ENCODE measurements at places on chromosomes 4 and X.

- DNase-seq, result no peak
Measured at GRCh38 chrX:130174045-130174704, 2.4 kb downstream of the RAB33A start.

DNA sequence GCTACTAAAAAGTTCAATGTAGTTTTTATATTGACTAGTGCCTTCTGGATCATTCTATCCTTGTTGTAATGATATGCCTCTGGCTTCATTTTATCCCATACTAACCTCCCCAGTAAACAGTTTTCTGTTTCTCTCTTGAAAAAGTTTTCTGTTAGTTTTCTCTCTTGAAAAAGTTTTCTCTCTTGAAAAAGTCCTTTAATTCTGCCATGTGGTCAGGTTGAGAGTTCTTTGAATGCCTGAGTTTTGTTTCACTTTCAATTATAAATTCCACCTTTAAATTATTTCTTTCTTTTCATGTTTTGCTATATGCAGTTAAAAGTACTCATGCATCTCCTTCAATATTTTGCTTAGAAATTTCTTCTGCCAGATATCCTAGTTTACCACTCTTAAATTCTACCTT, 1139.6 kb downstream of the STPG2 start:
- no peak for DNase-seq

DNA sequence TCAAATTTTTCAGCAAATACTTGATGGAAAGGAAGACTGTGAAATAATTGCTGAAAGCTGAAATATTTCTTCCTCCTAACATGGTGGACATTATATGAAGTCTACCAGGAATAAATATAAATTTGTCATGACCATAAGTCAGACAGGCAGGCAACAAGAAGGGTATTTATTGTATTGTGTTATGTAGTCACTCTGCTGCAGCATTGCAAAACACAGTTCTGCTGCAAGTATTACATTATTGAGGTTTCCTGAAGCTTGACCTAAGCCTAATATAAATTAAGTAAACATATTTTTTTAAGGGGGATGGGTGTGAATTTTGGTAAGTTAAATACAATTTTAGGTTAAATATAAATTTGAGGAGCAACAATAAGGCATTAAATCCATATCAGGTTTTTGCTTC, 60.2 kb upstream of the MAOA start:
- DNase-seq, result no peak

DNA sequence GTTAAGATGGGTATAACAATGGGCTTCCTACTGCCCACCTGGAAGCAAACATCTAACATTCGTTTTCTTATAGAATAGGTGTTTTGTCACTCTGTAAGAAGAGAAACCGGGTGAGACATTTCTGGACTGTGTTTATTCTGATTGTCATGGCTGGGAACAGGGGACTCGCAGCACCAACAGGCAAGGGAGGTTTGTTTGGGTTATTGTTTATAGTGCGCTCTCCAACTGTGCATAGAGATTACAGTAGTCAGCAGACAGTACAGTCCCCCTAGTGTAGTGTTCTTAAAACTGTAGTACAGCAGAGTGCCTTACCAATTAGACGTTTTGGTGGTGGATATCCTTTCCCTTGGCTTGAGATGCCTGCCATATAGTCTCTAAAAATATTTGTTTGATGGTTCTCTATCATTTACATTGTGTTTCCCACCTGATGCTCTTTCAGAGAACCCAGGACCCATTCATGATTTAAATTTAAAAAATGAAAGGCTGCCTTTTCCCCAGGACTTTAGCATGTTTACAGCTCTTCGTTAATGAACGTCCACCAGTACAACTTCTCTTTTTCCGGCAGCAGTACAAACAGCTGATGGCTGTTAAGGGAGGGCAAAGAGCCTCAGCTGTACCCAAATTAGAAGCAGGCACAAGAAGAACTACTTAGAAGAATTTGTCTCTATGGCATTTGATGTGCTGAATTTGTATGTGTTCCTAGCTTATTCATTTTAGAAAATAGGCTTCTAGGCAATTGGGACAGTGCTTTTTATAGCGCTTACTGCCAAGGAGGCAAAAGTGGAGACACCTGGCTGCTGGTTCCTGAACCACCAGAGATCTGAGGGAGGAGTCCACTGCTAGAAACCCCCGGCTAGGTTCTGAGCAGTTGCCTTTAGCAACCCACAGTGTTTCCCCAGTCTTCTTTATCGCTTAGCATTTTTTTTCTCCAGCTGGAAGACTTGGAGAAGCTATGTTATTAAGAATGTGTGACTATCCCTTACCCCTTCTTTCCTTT, 1.0 kb upstream of the RNF150 start:
- no peak for DNase-seq

DNA sequence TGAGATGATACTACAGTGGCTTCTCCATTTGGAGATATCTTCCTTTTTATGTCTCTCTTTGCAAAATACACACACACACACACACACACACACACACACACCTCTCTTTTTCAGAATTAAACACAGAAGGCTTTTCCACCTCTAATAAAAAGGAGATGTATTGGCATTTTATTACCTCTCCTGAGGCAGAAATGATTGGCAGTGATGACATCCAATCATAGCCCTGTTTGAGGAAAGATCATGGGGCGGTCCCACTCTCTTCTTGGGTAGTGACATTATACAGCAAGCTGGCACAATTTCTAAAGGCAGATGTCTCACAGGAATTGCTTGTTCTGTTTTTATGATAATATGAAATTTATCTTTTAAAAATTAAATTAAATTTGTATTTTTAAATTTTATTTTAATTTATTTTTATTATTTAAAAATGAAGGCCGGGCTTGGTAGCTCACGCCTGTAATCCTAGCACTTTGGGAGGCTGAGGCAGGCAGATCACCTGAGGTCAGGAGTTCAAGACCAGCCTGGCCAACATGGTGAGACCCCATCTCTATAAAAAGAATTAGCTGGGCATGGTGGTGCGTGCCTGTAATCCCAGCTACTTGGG, 15.6 kb downstream of the CHRNA9 start:
- DNase-seq, result no peak

DNA sequence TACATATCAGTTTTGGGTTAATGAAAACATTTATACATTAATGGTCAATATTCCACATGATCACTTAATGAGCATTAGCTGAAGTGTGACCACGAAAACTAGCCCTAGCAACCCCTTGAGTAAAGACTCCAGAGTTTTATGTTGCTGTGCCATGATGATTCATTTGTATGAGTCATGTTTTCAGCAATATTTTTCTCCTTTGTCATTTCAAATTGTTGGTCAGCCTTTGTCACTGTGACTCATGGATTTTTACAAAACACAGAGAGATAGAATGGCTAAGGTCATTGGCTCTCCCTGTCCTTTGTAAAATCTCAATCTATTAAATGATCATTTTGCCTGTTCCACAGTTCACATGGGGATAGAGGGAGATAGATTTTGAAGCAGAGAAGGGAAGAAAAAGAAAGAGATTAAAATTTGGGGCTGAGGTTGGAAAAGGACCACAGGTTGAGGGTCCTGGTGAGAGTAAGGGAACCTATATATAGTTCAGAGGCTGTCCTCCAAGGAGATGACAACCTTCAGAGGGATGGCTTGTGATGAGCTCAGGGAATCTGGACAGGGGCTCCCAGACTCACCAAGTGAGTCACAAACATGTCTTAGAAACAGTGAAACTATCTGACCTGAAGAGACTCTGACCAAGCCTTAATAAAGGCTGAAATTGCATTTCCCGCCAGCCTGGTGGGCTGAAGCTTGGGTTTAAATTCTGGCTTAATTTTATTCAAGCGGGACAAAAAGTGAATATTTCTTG, 25.6 kb downstream of the NR0B1 start:
- no peak for DNase-seq

DNA sequence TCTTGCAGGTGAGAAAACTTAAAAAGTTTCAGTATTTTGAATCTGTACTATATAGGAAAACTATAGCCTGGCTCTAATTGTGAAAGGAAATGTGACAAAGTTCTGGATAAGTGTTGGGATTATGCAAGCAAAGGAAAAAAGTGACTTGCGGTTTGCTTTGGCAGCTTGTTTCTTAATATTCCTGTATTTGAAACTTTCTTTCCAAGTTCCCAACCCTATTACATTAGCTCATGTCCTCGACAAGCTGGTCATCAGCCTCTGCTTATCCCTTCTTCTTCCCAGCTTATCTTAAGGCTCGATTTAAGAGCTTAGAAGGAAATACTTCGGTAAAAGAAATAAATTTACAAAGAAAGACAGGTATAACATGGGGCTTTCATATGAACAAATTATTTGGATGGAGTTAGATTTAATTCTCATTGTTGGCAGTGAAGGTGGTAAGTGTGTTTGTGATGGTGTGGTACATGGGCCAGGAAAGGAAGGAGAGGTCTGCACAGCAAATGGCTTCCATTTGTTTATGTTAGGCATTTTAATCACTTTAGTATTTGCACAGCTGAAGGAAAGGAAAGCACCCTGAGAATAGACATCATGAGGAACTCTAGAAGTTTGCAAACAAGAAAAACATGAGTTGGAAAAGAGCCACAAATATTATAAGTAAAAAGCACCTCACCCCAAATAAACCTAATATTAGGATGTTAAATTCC, 5.1 kb upstream of the MYOZ2 start:
- no peak for DNase-seq

- DNase-seq, result no peak
Measured at GRCh38 chr4:99317354-99317753, 3.8 kb downstream of the ADH1B start.
